Fibroblast of the conjunctiva (primary cell): ENCODE measurements at places on chromosomes 12 and 14.

DNA sequence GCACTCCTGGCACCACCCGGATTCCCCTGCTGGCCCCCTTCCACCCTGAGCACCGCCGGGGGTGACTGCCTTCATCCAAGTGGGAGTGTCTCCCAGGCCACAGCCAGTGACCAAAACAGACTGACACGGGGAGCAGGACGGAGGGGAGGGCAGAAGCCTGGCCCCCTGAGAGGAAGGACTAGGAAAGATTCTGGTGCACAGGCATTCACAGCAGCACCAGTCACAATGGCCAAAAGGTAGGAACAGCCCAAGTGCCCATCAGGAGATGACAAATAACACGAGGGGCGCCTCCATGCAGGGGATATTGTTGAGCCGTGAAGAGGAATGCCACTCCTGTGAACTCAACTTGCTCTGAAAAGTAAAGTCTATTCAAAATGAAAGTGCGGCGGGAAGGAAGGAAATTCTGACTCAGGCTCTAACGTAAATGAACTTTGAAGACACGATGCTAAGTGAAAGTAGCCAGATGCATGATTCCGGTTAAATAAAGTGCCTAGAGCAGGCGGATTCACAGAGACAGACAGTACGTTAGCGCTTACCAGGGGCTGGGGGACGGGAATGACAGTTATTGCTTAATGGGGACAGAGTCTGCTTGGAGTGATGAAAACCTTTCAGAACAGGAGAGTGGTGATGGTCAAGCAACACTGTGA lies 146.1 kb upstream of the NCOR2 start:
- DNase-seq = peak; percentile 63

- no peak for DNase-seq
Measured at GRCh38 chr14:90500665-90501370, 104.0 kb downstream of the CALM1 start.

GRCh38 chr14:23694085-23694948 lies 58.2 kb downstream of the DHRS2 start:
- peak; percentile 87 for DNase-seq

DNA sequence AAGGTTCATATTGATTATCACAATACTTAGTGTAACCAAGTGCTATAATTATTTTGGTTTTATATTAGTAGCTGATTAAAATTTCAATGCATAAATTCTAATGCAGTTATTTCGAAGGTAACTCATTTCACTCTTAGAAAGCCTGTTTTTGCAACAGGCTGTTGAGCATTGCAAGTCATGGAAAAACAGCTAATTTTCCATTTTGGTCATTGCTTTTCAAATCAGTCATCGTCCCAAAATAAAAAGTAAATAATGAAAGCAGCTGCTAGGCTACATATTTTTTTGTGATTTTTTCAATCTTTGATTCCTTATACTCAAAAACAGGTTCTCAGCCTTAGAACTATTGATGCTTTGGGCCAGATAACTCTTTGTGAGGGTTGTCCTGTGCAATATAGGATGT lies 22.9 kb downstream of the VEZT start:
- DNase-seq = no peak

DNA sequence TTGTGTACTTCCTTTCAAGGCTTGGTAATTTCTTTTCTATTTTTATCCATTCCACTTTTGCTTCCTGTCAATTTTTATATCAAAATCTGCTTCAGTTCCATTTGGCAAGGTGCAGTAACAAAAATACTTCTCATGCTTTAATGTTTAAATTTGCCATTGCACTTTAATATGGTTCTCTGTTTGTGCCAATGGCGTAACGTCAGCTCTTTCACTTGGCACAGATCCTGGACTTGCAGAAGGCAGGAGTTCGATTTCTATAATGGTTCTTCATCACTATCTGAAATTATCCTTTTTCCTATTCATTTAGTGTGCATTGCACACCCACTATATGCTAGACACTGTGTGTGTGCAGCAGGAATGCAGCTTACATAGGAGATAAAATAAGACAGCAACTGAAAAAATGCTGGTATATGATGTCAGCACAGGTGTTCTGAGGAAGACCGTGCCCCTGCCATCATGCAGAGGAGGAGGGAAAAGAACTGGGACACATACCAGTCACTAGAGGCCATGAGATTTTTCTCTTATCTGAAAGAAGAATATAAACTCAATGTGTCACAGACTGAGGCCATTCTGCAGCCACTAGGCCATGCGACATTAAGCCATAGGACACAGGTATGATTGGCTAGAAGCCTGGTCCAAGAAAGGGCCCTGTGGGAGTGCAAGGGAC lies 298.2 kb downstream of the RPAP3 start:
- no peak for DNase-seq

DNA sequence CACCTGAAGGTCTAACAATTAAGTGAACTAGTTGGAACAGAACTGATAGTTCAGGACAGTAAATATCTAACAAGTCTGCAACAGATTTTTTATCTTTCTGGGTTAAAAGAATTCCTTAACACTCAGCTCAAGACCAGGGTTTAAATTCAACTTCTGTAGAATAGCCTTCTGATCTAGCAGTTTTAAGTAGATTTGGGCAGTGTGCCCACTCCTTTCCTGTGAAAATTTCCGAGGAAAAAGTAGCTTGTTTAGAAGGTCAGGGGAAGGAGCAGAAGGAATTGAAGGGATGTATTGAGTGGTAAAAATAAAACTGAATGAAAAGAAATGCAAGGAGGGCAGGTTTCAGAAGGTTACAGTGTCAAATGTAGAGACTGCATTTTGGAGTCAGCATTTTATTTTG lies 45.8 kb downstream of the ATL1 start:
- DNase-seq = no peak
